A172 (cell line): ENCODE measurements at places on chromosomes 6 and 20. TPM values are rescaled to one million over a fixed set of nuclear protein-coding genes. Genes with fewer than 3 reads are reported as not detected.

DNA sequence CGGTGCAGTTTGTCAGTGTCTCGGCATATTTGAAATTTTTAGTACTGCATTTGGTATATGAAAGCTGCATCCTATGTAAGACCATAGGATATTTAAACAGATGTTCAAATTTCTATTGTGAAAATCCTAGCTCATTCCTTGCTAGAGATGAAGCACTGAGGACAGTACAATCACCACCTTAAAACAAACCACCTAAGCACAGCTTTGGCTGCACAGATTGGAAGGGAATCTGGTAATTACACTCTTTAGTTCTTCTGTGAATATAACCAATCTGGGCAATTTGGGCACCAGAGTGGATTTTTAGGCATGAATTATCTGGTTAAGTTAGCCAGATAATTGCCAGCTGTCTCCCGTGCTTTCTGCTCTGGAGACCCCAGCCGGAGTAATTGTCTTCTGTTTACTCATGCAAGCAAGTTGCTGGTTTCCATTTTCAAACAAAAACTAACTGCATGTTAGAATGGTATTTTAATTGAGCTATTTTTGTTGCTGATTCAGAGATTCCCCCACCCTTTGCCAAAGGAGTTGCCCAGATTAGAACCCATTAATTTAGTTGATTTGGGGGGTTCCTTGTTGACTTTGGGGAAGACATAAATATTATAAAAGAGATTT, 36.9 kb downstream of the E2F3 start:
- DNase-seq, result no peak

- DNase-seq, result no peak
Observed at GRCh38 chr6:89597372-89597771, 41.2 kb downstream of the LYRM2 start.

- DNase-seq, result no peak
Observed at GRCh38 chr6:139649732-139650131, 275.3 kb upstream of the CITED2 start.

- no peak for DNase-seq
Observed at GRCh38 chr6:144519426-144519825, 234.3 kb downstream of the UTRN start.

DNA sequence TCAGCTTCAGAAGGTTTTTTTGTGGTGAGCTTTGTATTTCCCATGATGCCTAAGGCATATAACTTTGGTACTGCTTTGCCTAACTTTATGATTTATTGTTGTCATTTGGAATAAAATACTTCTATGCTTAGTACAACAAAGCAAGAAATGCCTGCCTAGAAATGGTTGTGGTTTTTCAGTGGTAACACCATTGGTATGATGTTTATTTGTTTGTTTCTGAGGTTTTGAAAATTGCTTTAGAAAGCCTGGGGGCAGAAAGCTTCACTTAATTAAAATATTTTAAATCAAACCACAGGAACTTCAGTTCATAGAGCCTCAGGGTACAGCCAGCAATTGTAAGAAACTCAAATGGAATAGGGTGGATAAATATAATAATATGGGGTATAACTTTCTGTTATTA, 351.2 kb upstream of the MAP3K7 start:
- DNase-seq, result peak; percentile 10

- no peak for DNase-seq
Observed at GRCh38 chr6:20661721-20662120, 127.5 kb downstream of the CDKAL1 start.

DNA sequence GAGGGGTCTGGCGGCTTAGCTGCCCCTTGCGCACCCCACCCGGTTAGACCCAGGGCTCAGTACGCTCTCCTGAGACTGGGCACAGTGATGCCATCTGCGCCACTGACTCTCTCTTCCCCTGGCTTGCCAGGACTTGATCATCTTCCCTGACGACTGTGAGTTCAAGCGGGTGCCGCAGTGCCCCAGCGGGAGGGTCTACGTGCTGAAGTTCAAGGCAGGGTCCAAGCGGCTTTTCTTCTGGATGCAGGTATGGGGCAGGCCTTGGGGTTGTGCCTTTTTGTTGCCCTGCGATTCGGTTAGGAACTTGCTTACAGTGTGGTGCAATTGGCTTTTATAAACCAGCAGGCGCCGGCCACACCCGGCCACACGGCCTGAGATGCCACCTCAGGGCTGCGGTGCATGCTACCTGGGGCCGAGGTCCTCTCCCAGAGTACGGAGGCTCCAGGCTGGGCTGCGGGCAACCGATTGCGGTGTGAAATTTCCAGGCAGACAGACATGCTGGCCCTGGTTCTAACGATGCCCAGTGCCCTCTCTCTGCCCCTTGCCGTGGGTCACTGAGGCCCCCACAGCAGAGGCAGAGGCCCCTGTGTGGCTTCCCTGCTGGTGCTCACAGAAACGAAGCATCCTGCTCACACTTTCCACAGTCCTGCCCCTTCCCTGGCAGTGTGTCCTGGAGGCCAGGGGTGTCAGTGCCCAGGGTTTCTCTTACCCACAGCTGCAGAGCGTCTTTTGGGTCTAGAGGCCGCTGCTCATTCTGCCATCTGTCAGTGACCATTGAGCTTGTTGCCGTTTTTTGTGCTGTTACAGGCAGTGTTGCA, 1.7 kb downstream of the ADRM1 start:
- DNase-seq, result no peak

DNA sequence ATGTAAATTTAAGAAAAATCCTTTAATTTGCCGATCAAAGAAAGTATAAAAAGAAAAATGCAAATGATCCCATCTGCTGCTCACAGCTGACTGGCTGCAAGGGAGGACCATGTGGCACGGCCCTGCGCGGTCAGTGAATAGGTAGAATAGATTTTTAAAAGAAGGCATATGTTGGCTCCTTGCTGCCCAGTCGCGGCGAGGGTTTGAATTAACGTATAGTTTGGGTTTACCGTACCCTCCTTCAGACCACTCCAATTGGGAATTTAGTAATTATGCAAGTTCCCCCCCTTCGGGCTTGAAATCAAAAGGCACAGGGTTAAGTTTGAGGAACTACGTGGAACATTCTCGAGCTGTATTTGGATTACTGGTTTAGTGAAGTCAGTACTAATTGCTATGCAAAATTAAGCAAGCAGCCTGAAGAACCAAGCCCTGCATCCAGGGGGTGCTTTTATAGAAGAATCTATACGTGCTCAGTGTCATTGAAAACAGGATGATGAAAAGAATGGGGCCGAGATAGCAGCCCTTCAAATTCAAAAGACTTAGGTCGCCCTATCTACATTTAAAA, 1.1 kb upstream of the BEND3 start:
- DNase-seq, result no peak

Gene TSBP1
- total RNA-seq, result not detected in 2 replicates

Gene ETV7
- total RNA-seq, result 0.24 TPM in 1 of 2 replicates, not detected in the other

Gene LRFN2
- not detected in 2 replicates for total RNA-seq

Gene FBXO9
- 27.6 and 41.3 TPM in 2 replicates for total RNA-seq

Gene HNF4A
- not detected in 2 replicates for total RNA-seq
